Dermis blood vessel endothelial cell (primary cell): ENCODE measurements at places on chromosomes 12 and 14. TPM values are rescaled to one million over a fixed set of nuclear protein-coding genes. Genes with fewer than 3 reads are reported as not detected.

DNA sequence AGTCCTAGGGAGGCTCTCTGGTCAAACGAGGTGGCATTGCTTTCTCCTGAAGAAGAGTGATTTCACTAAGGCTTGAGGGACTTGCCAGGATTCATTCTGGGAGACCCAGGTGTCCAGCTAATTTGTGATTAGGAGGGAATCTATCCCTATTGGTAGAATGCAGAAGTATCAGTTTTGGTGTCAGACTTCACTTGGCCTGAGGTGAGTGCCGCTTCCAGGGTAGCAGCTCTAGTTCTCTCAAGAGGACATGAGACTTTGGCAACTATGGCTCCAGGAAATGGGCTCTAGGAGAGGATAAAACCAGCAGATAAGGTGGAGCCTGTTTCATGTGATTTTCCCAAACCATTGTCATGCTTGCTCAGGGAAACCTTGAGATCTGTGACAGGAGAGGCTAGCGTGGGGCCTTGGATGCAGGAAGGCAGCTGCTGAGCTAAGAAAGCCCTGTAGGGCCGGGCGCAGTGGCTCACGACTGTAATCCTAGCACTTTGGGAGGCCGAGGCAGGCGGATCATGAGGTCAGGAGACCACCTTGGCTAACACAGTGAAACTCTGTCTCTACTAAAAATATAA, 11.6 kb upstream of the TMEM117 start:
- DNase-seq = no peak

DNA sequence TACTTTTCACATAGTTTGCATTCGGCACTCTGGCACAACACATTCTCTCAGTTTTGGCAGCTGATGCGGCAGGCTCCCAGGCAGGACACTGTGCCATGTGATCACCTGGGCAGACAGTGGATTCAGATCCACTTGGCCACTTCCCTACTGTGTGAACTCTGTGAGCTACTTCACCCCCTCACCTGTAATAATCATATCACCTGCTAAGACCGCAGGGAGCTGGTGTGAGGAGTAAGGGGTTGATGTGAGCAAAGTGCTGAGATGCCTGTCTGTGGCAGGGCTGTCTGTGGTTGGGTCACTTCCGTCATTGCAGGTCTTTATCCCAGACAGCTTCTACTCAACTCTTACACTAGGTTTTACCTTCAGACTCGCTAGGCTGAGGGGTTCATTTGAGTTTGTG, 50.4 kb upstream of the AMN start:
- DNase-seq = no peak

DNA sequence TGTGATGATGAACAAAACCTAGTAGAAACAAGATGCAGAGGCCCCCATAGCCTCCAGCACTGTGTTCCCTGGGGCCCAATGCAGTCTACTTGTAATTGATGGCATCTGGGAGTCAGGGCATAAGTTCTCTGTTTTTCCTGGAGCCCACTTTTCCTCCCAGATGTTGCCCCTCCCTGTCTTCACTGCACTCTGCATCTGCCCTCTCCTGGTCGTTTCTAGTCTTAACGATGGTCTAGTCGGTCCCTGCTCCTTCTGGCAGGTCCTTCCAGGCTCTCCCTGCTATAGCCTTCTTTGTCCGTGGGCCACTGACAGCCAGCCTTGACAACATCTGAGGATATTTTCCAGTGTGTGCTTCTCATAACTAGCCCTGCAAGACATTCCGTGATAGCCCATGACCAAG, 208.3 kb downstream of the GXYLT1 start:
- DNase-seq = no peak

FAM181A gene
- total RNA-seq = not detected in 2 replicates

GDF3 gene
- total RNA-seq = 2.2 and 2.9 TPM in 2 replicates
